ENCODE measurements at places on chromosomes 2 and 18.

GRCh38 chr2:109084341-109084740 is 44.7 kb upstream of the SH3RF3 start:
- DNase-seq = no peak

- DNase-seq = no peak
Measured at GRCh38 chr2:3102081-3102921, 275.3 kb downstream of the EIPR1 start.

DNA sequence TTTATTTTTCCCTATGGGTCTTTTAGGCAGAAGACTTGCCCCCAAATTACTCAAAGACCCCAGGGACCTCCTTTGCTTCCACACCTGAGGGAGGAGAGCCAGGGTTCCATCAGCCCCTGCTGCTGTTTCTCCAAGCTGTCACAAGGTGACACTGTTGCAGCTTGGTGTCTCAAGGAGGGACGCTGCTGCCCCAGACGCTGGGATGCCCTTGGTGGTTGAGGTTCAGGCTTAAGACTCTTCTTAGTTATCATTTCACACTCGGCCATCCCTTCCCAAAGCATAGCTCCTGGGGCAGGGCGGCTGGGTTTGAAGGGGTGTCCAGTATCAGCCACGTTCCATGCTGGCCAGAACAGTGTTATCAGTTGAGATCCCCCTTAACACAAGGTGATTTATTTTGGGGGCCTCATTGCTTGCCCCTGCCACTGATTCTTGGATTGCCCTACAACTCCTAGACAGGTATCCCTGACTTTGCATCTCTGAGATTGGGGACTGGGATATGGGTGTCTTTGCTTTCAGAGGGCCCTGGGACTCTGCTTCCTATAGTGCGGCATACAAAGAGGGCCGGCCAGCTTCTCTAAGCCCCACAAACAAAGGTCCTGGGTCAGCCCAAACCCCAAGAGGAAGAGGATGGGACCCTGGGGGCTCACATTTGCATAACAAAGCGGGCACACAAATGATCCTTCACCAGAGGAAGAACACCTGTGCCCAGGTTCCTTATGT is 22.7 kb downstream of the GPR55 start:
- DNase-seq = peak; percentile 54

- DNase-seq = no peak
Measured at GRCh38 chr2:185990861-185991525, 252.4 kb downstream of the FSIP2 start.

DNA sequence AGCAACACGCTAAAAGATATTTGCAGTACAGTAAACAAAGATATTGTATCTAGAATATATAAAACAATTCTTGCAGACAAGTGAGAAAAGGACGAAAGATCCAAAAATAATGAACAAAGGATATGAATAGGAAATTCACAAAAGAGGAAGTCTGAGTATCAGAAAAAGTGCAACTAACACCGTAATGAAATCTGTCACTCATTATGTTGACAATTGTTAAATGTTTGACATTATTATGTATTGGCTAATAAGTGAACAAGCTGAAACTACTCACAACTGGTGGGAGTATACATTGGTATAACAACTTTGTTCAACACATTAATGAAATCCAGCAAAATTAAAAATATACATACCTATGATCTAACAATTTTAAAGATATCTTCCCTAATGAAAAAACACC is 36.7 kb upstream of the ASXL3 start:
- DNase-seq = no peak

DNA sequence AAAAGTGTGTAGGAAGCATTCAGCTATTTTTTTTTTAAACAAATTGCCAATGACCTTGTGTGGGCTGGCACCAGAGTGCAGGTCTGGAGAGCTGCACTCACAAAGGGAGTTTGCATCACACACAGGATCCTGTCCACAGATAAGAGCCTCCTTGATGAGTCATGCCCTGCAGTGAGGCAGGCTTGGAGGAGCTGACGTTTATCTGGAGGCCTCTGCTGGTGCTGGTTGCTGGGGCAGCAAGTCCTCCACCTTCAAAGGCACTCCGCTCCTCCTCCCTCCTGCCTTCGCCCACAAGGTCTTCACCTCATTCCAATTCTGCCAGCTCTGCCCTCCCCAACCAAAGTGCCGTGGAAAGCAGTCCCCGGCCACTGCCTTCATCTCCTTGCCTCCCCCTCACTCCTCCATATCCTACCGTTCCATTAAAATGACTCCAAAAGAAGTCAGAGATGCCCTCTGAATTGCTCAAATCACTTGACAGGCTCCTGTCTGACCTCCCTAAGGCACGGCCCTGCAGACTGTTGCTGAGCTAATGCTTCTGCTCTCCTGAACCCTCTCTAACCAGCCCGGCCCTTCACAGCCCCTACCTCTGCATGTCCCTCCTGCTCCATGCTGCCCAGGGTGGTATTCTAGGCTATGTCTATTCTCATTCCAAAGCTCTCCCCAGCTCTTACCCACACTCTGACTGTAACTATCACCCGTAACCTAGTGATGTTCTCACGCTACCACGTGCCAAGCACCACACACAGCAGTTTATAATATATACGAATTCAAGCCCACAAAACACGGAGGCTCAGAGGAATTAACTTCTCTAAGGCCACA is 30.9 kb downstream of the LONRF2 start:
- DNase-seq = peak; percentile 21

DNA sequence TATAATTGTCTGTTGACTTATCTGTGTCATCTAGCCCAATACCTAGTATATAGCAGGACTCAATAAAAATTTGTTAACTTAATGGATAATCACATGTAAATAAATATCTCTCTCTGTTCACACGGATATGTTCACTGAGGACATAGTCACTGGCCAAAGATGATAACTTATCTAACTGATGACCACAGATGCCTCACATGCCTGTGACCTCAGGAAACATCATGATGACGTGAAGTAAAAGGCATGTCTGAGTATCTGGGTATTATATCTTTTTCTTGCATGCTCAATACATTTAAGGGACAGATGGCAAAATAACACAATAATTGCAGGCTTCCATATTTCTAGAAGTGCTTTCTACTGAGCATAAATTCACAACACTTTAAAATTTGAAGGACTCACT is 41.4 kb upstream of the PARD3B start:
- DNase-seq = no peak

DNA sequence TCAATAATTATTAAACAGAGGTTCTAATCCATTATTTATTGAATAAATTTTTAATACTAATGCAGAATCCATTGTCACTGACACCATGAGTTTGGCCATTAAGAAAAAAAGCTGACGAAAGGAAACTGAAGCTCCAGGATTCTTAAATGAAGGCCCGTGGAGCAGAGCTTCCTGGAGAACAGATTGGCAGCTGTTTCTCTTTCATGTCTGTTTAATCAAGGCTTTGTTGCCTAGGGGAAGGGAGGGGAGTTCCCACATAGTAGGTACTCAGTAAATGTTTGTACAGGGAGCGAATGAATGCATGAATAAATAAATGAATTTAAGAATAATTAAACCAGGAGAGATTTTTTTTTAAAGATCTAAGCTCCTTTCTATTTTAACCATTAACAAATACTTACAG is 315.1 kb upstream of the KLHL29 start:
- DNase-seq = no peak

- DNase-seq = no peak
Measured at GRCh38 chr2:50952596-50952995, 79.3 kb downstream of the NRXN1 start.

GRCh38 chr2:100909534-100910081 is 89.7 kb downstream of the NPAS2 start:
- DNase-seq = no peak

GRCh38 chr18:57334383-57334782 is 18.0 kb upstream of the ST8SIA3 start:
- no peak for DNase-seq

DNA sequence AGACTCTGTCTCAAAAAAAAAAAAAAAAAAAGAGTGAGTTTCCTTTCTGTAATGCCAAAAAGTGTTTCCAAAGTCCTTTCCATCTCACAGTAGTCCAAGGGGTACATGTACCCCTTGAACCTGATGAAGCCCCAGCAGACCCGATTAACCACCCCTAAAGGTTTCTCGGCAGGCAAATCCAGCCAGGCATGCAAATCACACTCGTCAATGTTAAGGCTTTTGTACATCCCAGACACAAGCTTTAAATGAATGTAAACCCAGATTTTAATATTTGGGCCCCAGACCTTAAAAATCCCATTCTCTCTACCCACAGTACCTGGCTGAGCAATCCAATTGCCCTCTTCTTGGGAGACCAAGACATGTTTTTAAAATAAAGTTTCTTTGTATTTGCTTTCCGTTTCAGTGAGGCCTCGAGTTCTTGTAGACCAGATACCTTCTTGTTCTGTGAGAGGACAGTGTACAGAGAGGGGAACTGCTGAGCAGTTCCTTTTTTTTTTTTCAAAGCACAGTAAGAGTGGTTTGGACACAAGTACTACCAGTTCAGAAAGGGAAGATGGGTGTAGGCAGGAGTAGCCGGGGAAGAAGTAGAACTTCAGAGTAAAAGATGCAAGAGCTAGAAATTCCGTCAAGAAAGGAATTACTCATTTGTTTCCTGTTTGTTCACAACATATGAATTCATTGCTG is at the start of gene NLRC4:
NLRC4 (minus strand) TSS at position 465 of the 684 bp plus-strand sequence. CDS start 8,111 bp downstream, outside the sequence.
- DNase-seq = peak; percentile 10

- DNase-seq = no peak
Measured at GRCh38 chr18:57691363-57691762, 69.7 kb upstream of the NARS1 start.

GRCh38 chr18:59768409-59768808 is 71.2 kb upstream of the CCBE1 start:
- no peak for DNase-seq

GRCh38 chr2:79876430-79876829 is 363.6 kb downstream of the CTNNA2 start:
- no peak for DNase-seq

GRCh38 chr2:202115479-202115971 is 42.5 kb downstream of the KIAA2012 start:
- DNase-seq = no peak

DNA sequence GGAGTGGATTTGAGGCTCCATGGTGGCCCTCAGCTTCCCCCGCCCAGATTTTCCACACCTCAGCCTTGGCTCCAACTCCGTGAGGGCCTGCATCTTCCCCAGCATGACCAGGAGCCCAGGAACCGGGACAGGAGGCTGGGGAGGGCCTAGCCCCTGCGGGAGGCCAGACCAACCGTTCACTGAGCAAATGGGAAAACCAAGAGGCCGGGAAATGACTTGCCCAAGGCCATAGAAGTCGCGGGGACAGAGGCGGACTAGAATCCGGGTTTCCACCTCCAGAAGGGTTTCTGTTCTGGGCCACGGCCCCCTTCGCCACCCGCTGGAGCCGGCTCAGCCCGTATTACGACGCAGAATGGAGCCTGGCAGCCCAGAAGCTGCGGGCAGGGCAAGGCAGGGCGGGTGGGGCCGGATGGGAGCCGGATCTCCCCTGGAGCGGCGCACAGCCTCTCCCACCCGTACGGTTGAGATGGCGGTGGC is 7.9 kb upstream of the CRYBA2 start:
- no peak for DNase-seq

- DNase-seq = peak; percentile 97
Measured at GRCh38 chr2:121755237-121756111, at the start of gene TSN. TSS of gene TSN (plus strand) at chr2:121755651. CDS start at chr2:121755780, 129 bp downstream.

DNA sequence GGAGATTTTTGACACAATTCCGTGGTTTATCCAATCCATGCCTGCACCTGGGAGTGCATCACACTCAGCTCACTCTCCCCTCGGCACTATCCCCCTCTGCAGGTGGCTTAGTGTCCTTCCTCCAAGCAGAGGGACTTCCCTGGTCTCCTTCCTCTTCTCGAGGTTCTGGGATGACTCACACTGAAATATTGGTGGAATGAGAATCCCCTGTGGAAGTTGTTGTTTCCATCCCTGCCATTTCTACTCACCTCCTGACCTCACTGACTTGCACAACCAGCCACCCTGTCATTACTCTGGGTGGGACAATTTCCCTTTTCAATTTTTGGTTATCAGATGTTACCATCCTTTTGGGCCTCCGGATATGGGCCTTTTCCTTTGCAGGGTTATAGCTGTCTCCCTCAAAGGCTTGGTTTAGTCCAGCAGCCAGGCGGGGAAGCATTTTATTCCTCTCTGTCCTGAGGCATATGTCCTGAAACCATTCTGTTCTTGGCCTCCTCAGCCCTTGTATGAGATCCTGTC is 59.9 kb downstream of the PTPRM start:
- DNase-seq = no peak

DNA sequence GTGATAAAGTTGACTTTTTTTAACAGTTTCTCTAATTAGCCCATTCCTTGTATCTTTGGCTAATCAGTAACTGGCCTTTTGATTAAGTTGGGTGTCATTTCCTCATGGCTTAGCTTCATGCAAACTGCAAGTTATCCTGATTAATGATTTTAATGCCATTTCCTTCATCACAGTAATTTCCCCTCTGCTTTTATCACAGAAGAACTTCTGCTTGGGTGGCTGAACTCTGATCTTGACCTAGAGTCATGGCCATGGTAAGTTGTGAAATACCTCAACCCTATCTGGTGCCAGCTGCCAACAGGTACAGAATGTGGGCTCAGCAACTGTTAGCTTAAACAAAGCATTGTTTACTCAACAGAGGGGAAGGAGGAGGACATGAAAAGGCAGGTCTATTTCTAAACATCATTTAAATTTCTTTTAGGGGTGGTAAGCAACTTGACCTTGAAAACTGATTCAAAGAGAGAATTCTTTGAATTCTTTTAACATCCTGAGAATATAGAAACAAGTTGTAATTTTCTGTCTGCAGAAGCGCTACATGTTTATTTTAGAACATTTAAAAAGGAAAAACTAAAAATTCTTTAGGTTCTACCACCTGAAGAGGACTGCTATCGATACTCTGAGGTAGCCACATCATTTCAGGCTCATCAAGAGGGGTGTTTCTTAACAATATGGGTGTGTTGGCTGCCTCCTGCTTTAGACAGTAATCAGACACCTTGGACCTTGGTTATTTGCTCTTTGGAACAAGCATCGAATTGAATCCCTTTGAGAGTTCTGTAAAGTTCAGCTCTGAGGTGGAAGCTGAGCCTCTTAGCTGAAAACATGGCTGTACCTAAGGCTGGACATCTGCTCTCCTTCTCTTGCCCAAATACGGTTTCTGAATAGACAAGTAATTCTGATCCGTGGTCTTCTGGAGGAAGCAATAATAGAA is 39.7 kb downstream of the ANXA4 start:
- DNase-seq = no peak

- DNase-seq = no peak
Measured at GRCh38 chr2:127277028-127277427, 16.9 kb downstream of the ERCC3 start.

- no peak for DNase-seq
Measured at GRCh38 chr2:156064540-156064939, 268.0 kb downstream of the NR4A2 start.
